Sigmoid colon (tissue), 7 donors: ENCODE measurements at places on chromosomes 3 and 15.

GRCh38 chr15:39456582-39457330 is 124.1 kb upstream of the THBS1 start:
- no peak for DNase-seq

- no peak for DNase-seq
Measured at GRCh38 chr3:52396011-52396906, 48.6 kb downstream of the SEMA3G start.

- DNase-seq: no peak
Measured at GRCh38 chr3:170636400-170636973, 50.6 kb upstream of the SLC7A14 start.

- DNase-seq: no peak
Measured at GRCh38 chr15:33852570-33852969, 115.7 kb upstream of the CHRM5 start.

- DNase-seq: no peak
Measured at GRCh38 chr3:57086201-57086600, 25.7 kb downstream of the SPATA12 start.

- no peak for DNase-seq
Measured at GRCh38 chr3:126649556-126650092, 5.3 kb downstream of the TXNRD3 start.

DNA sequence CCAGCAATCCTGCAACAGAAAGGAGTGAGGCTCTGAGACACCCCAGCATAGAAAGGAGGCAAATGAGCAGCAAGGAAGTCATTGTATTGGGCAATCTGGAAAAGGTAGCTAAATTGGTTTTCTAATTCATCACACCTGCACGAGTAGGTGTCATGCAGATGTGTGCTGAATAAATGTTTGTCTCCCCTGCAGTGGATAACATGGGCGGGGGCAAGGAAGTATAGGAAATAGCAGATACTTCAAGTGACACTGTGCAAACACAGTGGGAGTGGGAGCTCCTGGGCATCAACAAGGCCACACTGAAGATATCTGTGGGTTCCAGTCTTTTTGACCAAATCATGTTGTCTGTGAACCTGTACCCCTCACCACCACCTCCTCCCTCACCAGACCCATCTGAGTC is 14.4 kb upstream of the HTR3E start:
- no peak for DNase-seq

DNA sequence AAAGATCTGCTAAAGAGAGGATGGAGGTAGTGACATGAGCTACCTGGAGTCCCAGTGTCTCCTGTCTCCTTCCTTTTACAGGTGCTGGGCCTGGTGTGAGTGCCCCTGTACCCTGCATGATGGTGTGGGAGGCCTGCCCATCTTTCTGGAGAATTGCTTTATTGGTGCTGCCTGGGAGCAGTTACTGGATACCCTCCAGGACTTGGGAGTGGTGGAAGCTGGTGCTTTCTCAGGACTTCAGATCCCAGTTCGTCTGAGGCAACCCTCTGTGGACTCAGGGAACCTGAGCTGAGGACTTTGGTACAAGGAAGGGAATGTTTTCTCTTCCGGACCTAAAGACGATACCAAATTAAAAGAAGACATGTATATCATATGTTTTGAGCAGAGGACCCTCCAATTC is 18.3 kb upstream of the NUDT16 start:
- DNase-seq: no peak

DNA sequence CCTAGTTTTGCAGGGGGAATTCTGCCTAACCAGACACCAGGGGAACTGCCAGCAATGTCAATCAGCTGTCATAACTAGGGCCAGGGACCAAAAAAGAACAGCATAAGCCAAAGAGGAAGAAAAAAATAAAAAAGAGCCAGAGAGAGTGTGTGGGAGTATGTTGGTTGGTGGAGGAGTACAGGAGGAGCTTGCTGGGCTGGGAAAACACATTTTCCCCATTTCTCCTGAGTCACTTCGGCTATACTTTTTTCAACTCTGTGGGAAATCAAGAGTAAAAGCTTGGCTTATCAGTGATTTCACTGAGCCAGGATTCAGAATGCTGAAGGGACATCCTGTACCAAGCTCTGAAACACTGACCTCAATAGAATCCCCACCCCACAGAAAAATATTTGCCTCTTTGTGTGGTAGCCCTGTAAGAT is 144.7 kb upstream of the DPH6 start:
- DNase-seq: no peak

DNA sequence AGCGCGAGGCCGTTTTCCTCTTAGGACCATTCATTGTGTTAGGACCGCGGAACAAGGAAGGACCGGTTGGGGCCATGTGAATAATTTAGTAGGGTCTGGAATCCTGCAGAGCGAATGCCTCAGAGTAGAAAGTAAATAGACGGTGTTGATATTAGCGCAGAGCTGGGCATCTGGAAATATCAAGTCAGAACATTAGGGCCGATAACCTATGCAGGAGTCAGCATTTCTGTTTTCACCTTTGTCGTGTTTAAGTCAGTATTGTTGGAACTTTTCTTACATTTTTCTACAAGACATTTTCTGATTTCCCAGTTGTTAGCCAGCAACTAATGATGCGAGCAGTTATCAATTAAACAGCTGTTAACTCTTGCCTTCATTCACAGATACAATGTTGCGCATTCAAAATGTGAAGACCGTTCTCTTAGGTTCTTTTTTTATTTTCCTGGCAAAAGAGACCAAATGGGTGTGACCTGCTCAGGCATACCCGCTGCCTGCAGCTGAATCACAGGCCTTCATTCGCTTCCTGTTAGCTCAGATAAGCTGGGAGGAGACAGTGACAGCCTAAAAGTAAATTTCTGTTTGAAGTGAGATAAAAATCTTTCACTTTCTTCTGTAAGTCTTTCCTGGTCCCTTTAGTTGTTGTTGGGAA is 966 bp upstream of the PKM start:
- no peak for DNase-seq

DNA sequence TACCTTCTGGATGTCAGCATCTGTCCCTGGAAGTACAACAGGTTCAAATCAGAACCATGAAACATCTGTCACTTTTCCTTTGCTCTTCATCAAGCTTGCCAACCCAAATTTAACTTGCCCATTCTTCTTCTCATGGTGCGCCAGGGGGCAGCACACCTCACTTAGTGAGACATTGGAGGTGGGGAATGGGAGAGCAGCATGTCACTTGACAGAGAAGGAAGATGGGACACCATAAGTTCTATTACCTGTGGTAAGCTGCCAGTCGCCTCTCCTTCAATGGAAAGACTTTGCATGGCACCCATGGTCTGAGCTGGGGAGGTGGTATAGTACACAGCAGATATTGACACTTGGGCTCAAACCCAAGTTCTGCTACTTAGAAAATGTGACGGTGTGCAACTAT is 2.9 kb downstream of the SCN5A start:
- DNase-seq: peak; percentile 6

DNA sequence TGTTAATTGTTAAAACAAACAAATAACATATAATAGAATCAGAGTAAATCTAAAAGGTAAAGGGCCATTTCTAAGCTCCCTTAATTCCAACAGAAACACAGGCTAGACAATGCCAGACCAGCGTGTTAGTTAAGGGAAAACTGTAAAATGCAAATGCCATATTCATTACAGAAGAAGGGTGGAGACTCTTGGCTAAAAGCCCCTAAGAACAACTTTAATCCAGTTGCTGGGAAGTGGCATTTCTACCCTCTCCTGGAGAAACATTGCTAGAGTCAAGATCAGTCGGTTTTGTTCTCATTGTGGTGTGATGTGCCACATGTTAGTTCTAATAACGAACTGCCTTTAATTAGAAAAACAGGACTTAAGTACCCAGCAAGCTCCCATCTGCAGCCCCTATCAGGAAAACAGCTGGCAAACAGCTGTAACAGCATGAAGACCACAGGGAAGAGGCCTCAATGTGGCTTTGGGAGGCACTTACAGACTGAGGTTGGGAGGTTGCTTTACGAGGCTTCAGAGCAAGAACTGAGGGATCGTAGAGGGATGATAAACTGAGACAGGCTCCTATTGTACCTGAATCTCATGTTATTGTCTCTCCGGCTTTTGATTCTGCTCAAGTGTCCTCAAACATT is 1134.8 kb downstream of the ROBO1 start:
- no peak for DNase-seq

DNA sequence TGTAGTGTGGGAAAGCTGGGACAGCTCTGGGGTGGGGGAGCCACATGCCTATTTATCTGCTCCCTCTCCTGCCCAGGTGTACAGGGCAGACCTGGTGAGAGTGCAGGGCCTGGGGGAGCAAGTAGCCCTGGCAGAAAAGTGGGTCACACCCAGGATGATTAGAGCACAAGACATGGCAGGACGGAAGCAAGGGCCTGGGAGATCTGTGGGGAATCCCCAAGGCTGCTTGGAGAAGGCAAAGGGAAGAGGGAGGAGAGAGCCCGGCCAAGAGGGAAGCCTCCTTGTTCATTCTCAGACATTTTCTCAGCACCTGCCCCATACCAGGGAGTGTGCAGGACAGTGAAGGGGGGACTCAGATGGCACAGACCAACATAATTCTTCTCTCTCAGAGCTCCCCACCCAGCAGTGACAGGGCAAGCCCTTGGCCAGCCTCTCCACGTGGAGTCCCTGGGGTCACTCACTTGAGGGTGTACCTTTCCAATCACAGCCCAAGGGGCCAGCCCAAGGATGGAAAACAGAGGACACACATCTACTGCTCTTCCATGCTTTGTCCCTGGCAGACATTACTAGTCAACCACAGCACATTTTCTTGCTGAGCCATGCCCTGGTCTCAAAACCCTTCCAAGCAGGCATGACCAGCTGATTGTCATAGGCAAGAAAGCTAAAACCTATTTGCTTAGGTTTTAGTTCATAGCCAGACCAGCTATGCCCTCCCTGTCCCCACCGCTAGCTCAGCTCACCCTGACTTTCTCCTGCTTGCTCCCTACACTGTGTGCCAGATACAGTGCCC is 4.9 kb upstream of the DUSP7 start:
- no peak for DNase-seq

- no peak for DNase-seq
Measured at GRCh38 chr3:184821034-184821433, 9.1 kb downstream of the VPS8 start.

DNA sequence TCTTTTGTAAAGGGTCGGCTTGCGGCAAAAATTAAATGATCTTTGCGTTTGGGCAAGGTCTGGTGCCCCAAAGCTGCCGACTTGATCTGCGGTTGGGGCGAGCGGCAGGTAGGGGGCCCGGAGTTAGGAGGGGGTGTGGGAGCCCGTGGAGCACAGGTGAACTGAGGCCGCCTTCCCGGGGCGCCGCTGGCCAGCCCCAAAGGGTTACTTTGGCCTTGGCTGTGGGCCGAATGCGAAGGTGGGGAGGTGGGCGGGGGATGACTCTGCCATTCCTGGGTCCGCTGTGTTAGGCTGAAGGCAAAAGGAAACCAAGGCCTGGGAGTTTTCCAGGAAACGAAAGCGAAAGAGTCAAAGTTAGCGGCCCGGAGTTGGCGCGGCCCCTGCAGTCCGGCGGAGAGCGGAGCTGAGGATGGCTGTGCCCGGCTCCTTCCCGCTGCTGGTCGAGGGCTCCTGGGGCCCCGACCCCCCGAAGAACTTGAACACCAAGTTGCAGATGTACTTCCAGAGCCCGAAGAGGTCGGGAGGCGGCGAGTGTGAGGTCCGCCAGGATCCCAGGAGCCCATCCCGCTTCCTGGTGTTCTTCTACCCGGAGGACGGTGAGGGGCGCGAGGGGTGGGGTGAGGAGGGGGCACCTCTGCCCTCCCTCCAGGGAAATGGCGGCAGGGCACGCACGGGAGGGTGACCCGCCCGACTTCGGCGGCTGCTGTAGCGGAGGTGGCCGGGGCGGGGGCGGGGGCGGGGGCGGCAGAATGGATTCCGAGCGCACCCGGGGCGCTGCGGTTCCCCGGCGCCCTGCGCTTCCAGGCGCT is at the start of gene PARP14:
Gene PARP14, plus strand, starts transcription at position 365 of the 809 bp plus-strand sequence. Its CDS starts 45 bp downstream, at position 410.
- DNase-seq: peak; percentile 85

DNA sequence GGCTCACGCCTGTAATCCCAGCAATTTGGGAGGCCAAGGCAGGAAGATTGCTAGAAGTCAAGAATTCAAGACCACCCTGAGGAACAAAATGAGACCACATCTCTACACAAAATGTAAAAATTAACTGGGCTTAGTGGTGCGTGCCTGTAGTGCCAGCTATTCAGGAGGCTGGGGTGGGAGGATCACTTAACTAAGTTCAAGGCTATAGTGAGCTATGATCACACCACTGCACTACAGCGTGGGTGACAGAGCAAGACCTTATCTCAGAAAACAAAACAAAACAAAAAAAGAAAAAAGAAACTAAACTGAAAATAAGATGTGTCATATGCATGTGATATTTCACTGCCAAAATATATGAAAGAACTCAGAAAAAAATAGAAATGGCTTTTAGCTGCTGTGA is 243.3 kb upstream of the CCDC54 start:
- DNase-seq: no peak
